ENCODE measurements at places on chromosomes 5 and 9.

GRCh38 chr9:137241490-137242268 is 592 bp downstream of the TUBB4B start:
- peak; percentile 82 for DNase-seq

- DNase-seq: no peak
Observed at GRCh38 chr9:87276327-87276841, 221.3 kb upstream of the DAPK1 start.

- DNase-seq: no peak
Observed at GRCh38 chr9:111301195-111301594, 28.8 kb downstream of the OR2K2 start.

- DNase-seq: no peak
Observed at GRCh38 chr5:149794041-149794440, 63.9 kb downstream of the PPARGC1B start.

Measured in sciatic nerve (tissue), 2 donors.